Natural killer cell (primary cell): ENCODE measurements at places on chromosomes 7 and 10. TPM values are rescaled to one million over a fixed set of nuclear protein-coding genes. Genes with fewer than 3 reads are reported as not detected.

DNA sequence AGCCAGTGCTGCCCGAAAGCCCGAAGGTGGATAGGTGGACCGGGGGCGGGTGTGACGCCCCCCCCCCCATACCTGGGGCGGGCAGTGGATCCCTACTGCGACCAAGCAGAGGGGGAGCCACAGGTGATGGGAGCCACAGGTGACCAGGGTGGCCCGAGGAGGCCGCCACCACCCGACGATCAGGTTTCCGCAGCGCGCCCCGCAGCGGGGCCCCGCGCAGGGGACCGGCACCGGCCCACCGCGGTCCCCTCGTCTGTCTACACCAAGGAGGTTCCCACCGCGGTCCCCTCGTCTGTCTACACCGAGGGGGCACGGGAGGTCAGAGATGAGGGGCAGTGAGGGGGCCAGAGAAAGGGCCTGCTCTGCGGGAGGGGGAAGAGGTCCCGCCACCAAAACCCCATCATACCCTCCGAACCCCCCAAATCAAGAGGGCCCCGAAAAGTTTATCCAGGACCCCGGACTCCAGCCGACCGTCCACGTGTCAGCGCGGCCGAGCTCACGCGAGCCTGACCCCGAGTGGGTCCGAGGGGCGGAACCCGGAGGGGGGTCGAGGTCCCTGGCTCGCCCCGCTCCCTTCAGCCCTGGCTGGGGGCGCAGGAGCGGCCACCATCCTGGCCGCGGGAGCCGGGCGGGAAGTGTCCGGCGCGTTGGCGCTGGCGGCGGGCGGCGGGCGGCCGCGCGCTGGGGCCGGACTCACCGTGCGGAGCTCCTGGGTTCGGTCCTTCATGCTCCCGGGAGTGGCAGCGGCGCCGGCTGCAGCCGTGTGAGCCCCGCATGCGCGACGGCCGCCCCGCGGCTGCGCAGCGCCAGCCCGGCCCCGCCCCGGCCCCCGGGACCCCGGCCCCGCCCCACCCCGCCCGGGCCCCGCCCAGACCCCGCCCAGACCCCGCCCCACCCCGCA is at the start of gene STX1A:
TSS of gene STX1A (minus strand) at position 765 of the 901 bp plus-strand sequence. CDS start at position 727, 38 bp downstream.
- peak; percentile 63 for DNase-seq

- no peak for DNase-seq
Measured at GRCh38 chr7:114934086-114934485, 12.2 kb downstream of the MDFIC start.

PNLIP gene
- total RNA-seq = not detected

- DNase-seq = no peak
Measured at GRCh38 chr7:2913760-2914387, 69.8 kb upstream of the GNA12 start.

SNCG gene
- total RNA-seq = not detected

- peak; percentile 46 for DNase-seq
Measured at GRCh38 chr10:116849248-116850057, at the start of gene ENO4. TSS of gene ENO4 (plus strand) at chr10:116849499. CDS start at chr10:116849567, 68 bp downstream.

TRIP6 gene
- total RNA-seq = 1.5 TPM

RNF32 gene
- not detected for total RNA-seq

JAKMIP3 gene
- 0.20 TPM for total RNA-seq

DNA sequence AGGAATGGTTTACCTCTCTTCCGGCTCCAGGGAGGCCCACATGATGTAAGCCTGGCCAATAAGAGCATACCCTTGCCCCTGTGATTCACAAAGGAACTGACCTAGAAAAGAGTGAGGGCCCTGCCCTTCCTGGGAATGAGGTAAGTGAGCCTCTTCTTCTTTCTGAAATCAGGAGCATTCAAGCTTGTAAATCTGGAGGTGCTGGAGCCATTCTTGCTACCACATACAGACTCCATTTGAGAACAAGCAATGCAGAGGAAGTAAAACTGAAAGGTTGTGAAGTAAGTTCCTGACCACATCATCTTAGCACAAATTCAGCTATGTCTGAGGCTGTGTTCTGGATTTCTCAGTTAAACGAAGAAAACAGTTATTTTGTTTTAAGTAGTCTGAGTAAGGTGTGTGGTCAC is 132.2 kb downstream of the CD36 start:
- no peak for DNase-seq

- no peak for DNase-seq
Measured at GRCh38 chr7:84583331-84583730, 388.7 kb upstream of the SEMA3A start.

LSM5 gene
- total RNA-seq = 16.0 TPM

DNA sequence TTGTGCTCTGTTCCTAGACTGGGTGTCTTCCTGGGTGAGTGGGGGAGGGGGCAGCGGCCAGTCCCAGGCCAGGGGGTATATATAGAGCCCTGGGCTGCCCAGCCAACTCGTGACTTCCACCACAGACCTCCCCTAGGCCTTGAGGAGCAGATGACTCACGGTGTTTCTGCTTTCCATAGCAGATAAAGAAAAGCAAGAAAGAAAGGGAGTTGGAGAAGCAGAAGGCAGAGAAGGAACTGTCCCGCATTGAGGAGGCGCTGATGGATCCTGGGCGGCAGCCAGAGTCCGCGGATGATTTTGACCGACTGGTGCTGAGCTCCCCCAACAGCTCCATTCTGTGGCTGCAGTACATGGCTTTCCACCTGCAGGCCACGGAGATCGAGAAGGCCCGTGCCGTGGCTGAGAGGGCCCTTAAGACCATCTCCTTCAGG is 10.1 kb downstream of the CALHM2 start:
- DNase-seq = no peak

EPHA1 gene
- total RNA-seq = 1.0 TPM

DNA sequence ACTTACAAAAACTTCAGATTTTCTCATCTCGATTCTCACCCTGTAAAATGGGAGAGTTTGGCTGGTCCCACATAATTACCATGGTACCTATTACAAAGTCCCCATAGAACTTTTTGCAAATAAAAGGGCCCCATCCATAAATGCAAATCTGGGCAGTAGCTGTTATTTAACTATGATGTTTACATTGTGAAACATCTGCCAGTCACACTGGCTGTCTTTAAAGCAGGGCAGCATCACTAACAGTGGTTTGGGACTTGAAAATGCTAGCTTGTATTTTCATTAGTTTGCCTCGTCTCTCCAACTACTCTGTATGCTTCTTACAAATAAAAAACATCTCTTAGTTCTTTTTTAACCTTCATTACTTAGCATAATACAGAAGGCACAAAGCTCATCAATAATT is 240.7 kb downstream of the FZD1 start:
- DNase-seq = no peak

DNA sequence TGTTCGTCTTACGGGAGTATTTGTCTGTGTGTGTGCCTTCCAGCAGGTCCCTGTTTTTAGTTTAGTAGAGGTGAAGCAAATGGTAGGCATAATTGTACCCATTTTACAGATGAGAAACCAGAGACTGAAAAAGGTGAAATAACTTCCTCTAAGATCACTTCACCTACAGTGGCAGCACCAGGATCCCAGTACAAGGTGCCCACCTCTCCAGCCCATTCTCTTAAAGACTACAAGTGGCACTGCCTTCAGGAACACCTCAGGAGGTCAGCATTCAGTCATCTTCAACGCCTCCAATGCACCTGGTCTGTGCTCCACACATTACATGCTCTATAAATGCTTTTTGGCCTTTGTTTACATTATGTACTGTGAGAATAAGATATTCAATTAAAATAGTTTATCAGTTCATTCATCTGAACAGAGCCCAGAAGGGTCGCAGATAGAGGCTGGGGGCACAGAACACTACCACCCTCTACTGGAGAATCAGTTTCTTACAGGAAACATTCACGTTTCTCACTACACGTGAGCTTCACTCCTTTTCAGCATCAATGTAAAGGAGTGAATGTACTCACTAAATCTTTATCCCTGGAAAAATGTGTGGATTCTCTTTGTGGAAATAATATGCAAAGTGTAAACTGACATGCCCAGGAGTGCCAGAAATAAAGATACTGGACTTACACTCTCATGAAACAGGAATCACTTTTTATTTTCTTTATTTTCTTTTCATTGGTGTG is 45.5 kb upstream of the ABLIM1 start:
- DNase-seq = peak; percentile 62

DNA sequence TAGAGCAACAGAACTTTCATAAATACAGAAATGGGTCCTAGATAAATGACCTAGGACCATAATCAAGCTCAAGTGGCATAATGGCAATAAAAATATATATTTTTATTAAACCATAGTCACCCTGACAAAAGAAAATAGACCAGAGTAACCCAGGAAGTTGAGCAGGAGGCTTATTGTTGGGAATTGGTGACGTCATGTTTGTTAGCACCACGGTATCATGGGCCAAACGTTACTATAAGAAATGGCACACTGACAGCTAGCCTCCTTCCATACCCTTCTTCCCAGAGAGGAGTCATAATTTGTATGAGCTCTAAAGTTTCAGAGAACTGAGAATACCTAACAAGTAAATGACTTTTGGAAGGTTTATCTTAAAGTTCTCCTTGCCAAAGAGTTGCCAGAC is 1698.2 kb downstream of the REEP3 start:
- no peak for DNase-seq

DNA sequence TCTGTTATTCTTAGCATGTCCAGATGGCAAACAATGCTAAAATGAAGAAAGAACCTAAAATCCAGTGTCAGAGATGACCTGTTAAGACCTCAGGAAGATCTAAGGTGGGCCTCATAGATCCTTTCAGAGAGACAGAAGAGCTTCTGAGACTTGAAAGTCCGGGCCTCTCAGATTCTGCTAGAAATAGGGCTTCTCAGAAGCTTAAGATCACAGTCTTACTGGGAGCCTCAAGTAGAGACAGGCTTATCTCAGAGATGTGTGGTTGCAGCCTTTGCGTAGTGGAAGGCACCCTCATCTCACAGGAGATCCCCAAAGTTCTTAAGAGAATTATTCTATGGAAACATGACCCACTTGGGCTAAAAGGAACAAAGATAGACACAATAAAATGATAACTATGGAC is 642.8 kb downstream of the TNS3 start:
- no peak for DNase-seq

DNA sequence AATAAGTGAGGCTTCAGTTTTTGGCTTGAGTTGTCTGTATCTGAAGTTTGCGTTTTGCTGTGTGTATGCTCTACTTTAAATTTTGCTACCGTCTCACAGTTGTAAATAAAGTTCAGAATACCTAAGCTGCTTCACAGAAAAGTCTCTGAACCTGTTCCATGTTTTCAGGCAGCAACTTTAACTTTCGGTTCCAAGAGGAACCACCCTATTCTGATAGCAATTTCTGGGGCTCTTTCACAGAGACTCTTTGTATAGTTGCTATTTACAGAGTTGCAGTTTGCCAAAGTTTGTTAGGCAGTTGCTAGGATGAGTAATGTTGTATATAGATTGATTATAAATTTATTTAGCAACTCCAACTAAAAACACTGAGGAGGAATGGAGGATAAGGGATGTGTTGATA is 5.7 kb downstream of the FAM221A start:
- DNase-seq = no peak

SPDYE2 gene
- not detected for total RNA-seq

CXCL12 gene
- not detected for total RNA-seq

- no peak for DNase-seq
Measured at GRCh38 chr10:77638321-77639101, 903 bp upstream of the KCNMA1 start.

DNA sequence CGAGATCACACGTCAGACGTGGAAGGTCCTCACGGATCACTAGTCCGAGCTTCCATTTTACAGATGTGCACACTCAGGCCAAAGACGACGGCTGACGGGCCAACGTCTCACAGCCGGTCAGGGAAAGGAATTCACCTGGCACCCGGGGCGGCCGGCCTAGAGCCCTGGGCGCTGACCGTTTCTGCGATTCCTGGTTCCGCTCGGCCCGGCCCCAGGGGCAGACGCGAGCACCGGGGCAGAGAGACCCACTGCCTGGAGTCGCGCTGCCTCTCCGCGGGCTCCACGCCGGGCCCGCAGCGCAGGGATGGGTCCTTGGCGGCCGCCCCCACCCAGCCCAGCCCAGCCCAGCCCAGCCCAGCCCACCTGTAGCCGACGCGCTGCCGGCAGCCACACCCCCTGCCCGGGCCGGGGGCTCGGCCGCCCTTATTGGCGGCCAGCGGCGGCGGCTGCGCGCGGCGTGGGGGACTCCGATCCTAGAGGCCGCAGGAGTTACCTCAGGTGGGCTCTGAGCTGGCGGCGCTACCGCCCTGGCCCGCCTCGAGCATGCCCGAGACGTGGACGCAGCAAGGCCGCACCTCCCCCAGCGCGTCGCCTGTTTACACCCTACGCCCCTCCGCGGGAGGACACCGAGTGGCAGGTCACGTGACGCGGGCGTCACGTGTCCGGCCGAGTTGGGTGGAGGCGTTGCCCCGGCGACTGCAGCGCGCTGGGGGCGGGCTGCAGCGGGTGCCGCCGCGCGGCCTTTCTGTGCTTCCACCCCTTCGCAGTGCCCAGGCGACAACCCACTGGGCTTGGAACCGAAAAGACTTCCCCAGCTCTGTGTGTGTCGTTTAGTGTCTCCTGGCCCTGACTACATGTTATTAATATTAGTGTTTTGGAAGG is 78.1 kb downstream of the ZFAND4 start:
- DNase-seq = peak; percentile 89

DNA sequence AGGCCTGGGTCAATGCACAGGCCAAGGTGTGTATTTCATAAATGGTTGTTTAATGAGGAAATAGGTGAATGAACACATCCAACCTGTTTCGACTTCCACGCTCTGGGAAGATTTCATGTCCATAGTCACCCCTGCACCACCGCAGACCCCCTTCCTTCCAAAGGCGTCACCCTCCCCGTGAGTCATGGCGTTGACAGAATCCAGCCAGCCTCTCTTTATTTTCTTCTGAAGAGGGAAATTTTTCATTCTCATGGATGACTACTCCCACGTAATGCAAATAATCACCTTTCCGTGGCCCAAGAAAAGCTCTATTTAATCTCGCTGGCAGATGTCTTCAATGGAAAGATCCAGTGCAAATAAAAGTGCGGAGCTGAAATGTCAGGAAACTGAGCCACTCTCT is 75.3 kb upstream of the FOXK1 start:
- DNase-seq = no peak

EVX1 gene
- not detected for total RNA-seq

DNA sequence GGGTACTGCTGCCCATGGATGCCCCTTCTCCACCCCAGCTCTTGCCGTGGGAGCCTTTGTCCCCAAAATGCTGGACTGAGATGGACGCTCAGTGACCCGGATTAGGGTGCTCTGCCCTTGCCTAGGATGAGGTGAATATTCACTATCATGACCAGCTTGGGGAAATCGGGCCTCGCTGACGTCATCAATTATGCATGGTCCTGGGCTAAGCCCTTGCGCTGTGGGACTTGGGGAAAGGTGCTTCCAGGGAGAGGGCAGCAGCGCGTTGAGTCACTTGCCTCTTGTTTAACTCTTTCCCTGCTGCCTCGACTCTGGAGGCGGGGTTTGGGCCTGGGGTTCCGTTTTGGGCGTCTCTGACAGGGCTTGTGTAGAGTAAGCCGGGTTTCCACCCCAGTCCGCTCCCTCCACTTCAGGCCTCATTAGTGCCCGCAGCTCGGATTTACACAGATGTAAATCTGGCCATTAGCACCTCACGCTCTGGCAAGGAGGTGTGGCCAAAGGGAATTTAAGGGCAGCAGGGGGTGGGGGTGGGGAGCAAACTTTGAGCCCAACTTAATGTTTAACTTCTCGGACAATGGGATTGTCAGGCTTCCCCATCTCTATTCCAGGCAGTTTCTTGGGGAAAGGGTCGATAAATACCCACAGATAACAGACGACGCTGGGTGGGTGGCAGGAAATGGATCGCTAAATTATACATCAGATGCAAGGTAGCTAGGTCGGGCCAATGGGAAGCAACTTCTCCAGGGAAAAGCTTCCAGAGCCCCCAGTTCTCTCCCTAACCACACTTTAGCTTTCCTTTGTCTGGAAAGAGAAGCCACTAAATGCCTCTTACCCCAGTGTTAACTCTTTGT is 51.3 kb upstream of the TCF7L2 start:
- DNase-seq = no peak

PHKG1 gene
- 5.6 TPM for total RNA-seq

- no peak for DNase-seq
Measured at GRCh38 chr10:131574363-131574706, 262.8 kb upstream of the TCERG1L start.

- DNase-seq = peak; percentile 38
Measured at GRCh38 chr7:157715071-157715937, 378.5 kb downstream of the DNAJB6 start.
